ENCODE measurements at places on chromosomes 11 and 22. TPM values are rescaled to one million over a fixed set of nuclear protein-coding genes. Genes with fewer than 3 reads are reported as not detected.

Gene PAMR1
- total RNA-seq: 11.9 TPM

Gene PES1
- 39.4 TPM for total RNA-seq

Gene P2RY6
- total RNA-seq: 1.5 TPM

Gene KIRREL3
- 0.83 TPM for total RNA-seq

Gene ACRV1
- total RNA-seq: not detected

Gene BEST1
- total RNA-seq: 4.1 TPM

Gene PATL1
- 21.5 TPM for total RNA-seq

Gene APOL5
- total RNA-seq: not detected

Gene SMIM35
- total RNA-seq: not detected

Gene PATE1
- total RNA-seq: not detected

Gene CNTN5
- not detected for total RNA-seq

Gene STT3A
- total RNA-seq: 37.7 TPM

Gene PHLDA2
- total RNA-seq: not detected

Gene ART1
- not detected for total RNA-seq

Gene MS4A15
- 0.54 TPM for total RNA-seq

Gene SCN2B
- total RNA-seq: 0.38 TPM

Gene KRTAP5-2
- total RNA-seq: not detected

Gene SLC22A6
- total RNA-seq: not detected

Gene FAM111A
- 67.6 TPM for total RNA-seq

Gene APOA4
- total RNA-seq: 7,993 TPM

Gene STK33
- 4.1 TPM for total RNA-seq

Gene SYT7
- total RNA-seq: 12.3 TPM

Gene TMPRSS13
- total RNA-seq: not detected

Gene POU2AF2
- total RNA-seq: not detected

Gene PLAAT2
- total RNA-seq: 52.3 TPM

Gene TTLL12
- 73.0 TPM for total RNA-seq

Gene IL17REL
- total RNA-seq: 1.2 TPM
